ENCODE measurements at places on chromosomes 11 and 22. TPM values are rescaled to one million over a fixed set of nuclear protein-coding genes. Genes with fewer than 3 reads are reported as not detected.

MRGPRX4 gene
- polyA plus RNA-seq: 0.05 TPM

MAPK12 gene
- 17.9 TPM for polyA plus RNA-seq

TIGD3 gene
- polyA plus RNA-seq: 0.05 TPM

LMNTD2 gene
- polyA plus RNA-seq: 1.2 TPM

BIK gene
- 4.4 TPM for polyA plus RNA-seq

ASPHD2 gene
- polyA plus RNA-seq: 4.6 TPM

KLHL22 gene
- polyA plus RNA-seq: 10.0 TPM

CWC15 gene
- 29.8 TPM for polyA plus RNA-seq

ZFP91 gene
- polyA plus RNA-seq: 45.6 TPM

CD3G gene
- not detected for polyA plus RNA-seq

C11orf16 gene
- polyA plus RNA-seq: not detected

C11orf65 gene
- polyA plus RNA-seq: 0.34 TPM

TPBGL gene
- polyA plus RNA-seq: not detected

CSRP3 gene
- not detected for polyA plus RNA-seq

MRPL16 gene
- polyA plus RNA-seq: 32.4 TPM

PLAAT2 gene
- 0.46 TPM for polyA plus RNA-seq

ZBTB16 gene
- polyA plus RNA-seq: 0.39 TPM

PPP1R14B gene
- polyA plus RNA-seq: 208 TPM
